ENCODE measurements at places on chromosomes 7 and 10.
A peak's percentile ranks its signal among the peaks of the same experiment; 100 is the strongest.

DNA sequence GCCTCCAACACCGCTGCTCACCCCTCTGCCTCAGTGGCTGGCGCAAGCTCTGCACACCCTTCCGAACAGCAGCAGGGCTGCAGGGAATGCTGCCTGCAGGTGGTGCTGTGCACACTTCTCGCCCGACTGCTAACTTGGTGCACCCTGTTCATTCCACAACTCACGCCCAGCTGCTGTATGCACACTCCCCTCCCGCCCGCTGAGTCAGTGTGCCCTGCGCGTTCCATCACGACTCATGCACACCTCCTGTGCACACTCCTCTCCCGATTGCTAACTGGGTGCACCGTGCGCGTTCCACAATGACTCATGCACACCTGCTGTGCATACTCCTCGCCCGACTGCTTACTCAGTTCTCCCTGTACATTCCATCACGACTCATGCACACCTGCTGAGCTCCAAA lies 21.5 kb downstream of the ADARB2 start:
- DNase-seq, result peak; percentile 71

DNA sequence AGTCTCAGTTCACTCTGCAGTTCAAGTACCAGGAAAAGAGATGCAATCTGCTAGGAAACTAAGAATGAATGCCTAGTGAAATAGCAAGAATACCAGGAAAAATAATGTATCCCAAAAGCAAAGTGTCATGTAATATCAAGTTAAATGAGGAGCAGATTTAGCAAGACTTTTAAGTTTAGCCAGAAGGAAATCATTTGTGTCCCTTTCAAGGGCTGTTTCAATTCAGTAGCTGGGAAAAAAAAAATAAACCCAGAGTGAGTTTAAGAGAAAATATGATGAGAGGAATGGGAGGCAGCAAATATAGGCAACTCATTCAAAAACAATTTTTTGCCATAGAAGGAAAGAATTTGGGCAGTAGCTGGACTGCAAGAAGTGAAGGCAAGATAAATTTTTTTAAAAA lies 135.8 kb downstream of the DGKB start:
- DNase-seq, result no peak

GRCh38 chr10:71423250-71423649 lies 26.5 kb downstream of the CDH23 start:
- DNase-seq, result no peak

GRCh38 chr10:31083765-31084184 lies 52.1 kb upstream of the ZNF438 start:
- peak; percentile 61 for DNase-seq

GRCh38 chr7:74082770-74083116 lies 861 bp upstream of the LIMK1 start:
- no peak for DNase-seq

DNA sequence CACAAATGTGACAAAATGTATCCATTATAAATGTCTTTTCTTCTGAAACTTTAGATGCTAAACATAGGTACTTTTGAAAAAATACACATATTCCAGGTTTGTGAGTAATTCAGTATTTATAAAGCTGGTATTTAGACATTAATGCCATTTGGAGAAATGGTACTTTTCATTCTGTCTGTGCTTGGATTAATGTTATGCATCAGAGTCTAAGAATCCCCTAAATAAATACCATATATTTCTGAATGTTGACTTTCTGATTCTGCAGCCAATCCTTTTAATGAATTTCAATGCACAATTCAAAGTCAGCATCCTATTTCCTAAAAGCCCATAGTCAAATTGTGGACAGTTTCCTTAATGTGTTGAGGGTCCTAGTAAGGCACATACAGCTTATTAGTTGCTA lies 145.0 kb downstream of the DKK1 start:
- no peak for DNase-seq

Data from Caco-2 (cell line).